ENCODE measurements at places on chromosomes 6 and 20.

- no peak for DNase-seq
Observed at GRCh38 chr20:378961-379336, 1.6 kb upstream of the TRIB3 start.

GRCh38 chr6:110493253-110493800 lies 16.9 kb upstream of the SLC22A16 start:
- peak; percentile 95 for DNase-seq

DNA sequence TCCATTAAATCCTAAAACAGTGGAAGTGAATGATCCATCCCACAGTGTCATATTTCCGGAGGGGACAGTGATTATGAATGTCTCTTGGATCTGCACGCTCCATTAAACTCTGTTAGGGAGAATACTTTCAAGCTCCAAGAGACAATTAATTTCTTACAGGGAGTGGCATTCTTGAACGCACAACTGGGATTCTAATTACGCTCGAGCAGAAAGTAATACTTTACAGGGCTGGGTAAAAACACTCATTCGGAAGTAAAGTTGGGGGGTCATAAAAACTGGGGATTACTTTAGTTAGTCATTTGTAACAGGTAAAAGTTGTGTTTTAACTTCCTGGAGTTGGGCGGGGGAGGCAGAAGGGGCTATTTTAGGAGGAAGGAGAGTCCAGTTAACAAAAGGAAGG lies 151.8 kb downstream of the ZFP64 start:
- no peak for DNase-seq

GRCh38 chr20:47863315-47863965 lies 78.2 kb upstream of the SULF2 start:
- DNase-seq, result no peak

- DNase-seq, result no peak
Observed at GRCh38 chr6:12335717-12336116, 45.6 kb downstream of the EDN1 start.

- DNase-seq, result no peak
Observed at GRCh38 chr20:63656451-63656850, 1.7 kb upstream of the RTEL1 start.

DNA sequence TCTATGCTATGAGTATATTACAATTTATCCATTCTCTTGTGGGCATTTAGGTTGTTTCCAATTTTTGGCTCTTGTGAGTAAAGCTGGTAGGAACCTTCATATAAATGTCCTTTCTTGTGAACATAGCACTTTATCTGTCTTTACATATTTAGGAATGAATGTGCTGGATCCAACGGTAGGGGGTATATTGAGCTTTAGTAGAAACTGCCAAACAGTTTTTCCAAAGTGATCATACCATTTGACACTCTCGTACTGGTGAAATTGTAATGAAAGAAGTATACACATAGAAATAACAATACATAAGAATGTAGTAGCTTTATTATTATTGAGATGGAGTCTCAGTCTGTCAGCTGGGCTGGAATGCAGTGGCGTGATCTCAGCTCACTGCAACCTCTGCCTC lies 30.9 kb upstream of the ARMH2 start:
- DNase-seq, result no peak

GRCh38 chr6:136438441-136438840 lies 111.8 kb downstream of the MAP7 start:
- no peak for DNase-seq

DNA sequence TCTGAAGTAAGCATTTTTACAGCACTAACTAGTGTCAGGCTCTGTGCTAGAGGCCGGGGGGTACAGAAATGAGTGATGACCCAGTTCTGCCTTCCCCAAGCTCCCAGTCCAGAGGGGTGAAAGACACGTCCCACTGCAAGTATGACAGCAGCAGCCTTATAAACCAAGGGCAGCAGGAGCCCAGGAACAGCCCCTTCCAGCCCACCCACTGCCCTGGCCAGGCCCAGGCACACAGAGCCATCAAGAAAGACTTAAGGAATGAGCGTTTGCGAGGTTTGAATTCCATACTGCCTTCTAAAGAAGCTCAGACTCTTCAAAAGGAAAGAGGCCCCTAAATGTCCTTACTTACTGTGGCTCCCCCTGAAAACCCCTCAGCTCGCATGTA lies 10.0 kb downstream of the TRERF1 start:
- no peak for DNase-seq

- DNase-seq, result no peak
Observed at GRCh38 chr6:133645966-133646740, 242.8 kb upstream of the TCF21 start.

DNA sequence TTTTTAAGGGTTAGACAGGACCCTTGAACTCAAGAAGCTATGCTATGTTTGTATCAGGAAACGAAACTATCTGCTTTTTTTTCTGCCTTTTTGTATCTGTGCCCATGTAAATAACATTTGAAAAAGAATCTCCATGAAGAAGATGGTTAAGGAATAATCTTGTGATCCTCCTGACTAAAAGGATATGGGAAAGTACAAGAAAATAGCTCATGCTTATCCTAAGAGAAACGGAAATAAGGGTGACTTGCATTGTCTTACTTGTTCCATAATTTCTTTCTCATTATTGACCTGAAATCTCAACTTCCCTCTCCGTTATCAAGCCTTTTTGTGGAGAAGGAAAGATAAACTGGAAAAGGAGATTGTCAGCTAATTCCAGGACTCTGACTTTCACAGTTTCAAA lies 5.9 kb upstream of the CFAP206 start:
- DNase-seq, result no peak

DNA sequence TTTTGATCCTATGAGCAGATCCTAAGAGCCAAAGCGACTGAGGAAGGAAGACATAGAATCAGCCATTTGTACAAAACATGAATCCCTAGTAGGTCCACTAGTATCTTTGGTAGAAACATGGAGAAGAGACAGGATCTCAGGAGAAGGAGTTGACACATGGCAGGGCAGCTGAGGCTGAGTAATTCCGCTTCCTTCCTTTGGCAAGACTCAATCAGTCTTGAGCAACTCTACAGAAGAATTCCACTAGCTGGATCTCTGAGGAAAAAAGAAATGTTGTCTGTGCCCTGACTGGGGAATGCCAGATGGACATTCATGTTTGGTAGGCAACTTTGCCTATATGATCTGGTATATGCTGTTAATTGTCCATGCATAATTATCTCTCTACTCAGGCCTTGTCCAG lies 35.3 kb downstream of the ESR1 start:
- no peak for DNase-seq

DNA sequence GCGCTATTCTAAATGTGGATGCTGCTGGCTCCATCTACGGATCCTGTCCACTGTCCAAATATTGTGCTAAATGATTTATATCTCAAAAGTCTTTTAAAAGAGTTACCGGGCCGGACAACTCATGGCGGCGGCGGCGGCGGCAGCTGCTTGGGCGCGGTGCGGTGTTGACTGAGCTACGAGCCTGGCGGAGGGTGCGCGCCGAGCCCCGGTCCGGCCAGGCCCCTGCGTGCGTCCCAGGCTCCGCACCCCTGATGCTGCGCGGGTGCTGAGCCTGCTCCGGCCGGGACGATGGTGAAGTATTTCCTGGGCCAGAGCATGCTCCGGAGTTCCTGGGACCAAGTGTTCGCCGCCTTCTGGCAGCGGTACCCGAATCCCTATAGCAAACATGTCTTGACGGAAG lies 303.4 kb downstream of the CENPW start:
- no peak for DNase-seq

DNA sequence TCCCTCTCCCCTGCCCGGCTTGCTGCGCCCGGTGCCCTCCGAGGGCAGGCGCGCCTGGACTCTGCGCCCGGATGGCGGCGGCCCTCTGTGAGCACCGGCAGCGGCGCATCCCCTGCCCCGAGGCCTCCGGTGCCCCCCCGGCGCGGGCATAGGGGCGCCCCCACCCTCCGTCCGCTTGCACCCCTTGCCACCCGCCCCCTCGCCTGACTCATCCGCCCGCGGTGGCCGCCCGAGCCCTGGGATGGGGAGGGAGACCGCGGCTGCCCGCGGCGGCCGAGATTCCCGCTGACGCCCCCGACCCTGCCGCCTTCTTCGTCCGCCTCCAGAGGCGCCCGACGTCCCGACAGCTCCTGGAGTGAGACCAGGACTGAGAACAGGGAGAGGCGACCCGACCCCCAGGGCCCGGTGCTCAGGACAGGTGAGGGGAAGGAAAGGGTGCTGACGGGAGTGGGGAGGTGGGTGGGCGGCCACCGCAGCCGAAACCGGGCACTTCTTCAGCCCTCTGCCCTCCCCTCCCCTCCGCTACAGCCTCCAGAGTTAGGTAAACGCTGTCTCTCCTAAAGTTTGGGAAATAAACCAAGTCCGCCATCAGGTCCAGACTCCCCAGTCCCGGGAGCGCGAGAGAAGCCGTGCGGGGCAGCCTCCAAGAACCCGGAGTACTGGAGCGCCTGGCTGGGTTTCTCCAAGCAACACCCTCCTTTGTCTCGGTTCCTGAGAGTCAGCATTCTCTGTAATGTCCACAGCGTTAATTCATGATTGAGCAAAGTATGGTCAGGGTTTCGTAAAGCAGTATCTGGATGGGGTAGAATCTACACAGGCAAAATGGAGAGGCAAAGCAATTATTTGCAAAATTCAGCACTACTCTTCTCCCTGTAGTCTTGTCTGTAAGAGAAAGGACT lies 539 bp downstream of the TMEM200A start:
- DNase-seq, result no peak

GRCh38 chr6:134295953-134296553 lies 21.9 kb downstream of the SGK1 start:
- DNase-seq, result no peak

- DNase-seq, result no peak
Observed at GRCh38 chr6:13689511-13690256, 22.0 kb downstream of the RANBP9 start.

DNA sequence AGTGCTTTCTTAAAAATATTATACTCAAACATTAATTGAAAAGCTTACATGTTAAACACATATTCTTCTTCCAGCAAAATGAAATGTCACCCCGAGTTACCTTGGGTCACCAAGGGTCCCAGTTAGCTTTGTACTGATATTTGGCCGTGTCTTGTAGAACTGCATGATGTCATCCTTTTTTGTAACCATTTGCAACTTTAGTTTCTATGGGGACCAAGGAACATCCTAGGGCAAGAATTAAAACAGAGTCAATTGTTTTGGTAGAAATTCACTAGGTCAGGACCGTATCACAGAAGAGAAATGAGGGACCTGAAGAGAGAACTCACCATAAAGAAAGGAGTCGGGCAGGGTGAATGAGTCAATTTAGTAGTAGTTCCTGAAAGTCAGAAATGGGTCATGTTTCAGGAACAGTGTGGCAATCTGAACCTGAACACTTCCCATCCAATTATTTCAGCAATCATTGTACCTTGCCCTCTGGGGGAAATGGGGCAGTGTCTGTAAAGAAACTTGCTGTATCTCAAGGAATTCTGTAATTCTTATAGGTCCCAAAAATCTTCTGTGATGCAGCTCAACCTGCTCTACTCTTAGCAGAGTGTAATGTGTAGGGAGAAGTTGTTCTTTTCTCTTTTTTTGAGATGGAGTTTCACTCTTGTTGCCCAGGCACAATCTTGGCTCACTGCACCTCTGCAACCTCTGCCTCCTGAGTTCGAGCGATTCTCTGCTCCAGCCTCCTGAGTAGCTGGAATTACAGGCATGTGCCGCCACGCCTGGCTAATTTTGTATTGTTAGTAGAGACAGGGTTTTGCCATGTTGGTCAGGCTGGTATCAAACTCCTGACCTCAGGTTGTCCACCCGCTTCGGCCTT lies 5.3 kb upstream of the AKAP7 start:
- no peak for DNase-seq

DNA sequence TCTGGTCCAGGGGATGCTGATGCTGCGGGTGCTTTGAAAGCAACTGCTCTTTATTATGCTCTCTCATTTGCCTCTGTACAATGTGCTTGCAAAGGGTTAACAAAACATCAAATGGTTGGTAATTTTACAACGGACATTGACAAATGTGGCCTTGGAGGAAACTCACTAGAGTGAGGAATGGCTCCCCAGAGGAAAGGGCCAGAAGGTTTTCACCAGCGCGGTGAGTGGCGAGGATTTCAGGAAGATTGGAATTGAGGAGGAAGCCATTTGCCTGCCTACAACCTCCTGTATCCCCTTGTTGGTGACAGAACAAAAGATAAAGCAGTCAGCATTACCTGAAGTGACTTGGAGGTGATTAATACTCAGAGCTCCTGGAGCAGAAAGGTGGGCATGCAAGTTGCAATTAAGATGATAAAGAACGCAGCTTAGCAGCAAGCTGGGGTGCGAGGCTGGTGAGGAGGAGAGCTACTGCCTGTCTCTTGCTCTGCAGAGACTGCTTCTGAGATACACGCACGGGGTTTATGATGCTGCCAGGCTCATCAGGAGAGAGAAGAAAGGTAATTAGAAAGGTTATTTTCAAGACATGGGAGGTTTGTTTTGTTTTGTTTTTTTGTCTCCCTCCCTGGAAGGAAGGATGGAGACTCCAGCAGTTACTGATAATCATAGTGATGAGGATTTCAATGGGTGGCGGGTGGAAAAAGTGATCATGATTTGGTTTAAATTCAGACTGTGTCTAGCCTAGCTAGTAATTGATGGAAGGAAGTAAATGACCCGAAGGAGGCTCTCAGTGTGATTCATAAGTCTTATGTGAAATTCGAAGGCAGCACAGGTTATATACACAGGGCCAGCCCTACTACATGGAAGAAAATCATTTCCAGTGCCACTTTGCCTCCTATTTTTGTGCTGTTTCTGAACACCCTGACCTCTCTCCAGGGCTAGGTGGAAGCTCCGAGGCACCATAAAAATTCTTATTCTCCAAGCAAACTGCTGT lies 141.6 kb upstream of the DTNBP1 start:
- no peak for DNase-seq

DNA sequence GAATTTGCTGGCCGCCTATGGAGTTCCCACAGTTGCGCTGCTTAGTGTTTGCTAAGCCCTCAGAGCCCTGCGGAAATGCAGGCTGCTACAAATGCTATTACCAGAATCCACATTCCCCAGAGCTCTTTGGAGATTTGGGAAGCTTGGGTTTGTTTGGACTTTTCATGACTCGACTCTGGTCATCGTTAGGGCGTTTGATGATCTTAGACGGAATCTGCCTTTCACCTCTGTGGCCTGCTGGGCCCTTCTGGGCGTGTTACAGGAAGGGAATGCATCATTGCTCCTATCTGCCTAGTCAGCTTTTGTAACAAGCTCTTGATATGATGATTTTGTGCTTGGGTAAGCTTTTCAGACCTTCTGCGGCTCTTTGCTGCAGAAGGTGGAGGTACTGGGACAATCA lies 50.8 kb downstream of the EYA2 start:
- DNase-seq, result no peak

GRCh38 chr20:48531505-48531904 lies 296.3 kb downstream of the PREX1 start:
- DNase-seq, result no peak

GRCh38 chr6:90583179-90583835 lies 3.6 kb downstream of the MAP3K7 start:
- no peak for DNase-seq

- DNase-seq, result no peak
Observed at GRCh38 chr20:63317601-63318291, 24.8 kb downstream of the COL20A1 start.

- no peak for DNase-seq
Observed at GRCh38 chr20:23289724-23290395, 60.7 kb upstream of the NXT1 start.

- no peak for DNase-seq
Observed at GRCh38 chr20:35151736-35152135, 4.6 kb upstream of the EDEM2 start.

GRCh38 chr6:5107341-5107740 lies 22.2 kb downstream of the PPP1R3G start:
- no peak for DNase-seq
